ENCODE measurements at places on chromosomes 1 and 21.

DNA sequence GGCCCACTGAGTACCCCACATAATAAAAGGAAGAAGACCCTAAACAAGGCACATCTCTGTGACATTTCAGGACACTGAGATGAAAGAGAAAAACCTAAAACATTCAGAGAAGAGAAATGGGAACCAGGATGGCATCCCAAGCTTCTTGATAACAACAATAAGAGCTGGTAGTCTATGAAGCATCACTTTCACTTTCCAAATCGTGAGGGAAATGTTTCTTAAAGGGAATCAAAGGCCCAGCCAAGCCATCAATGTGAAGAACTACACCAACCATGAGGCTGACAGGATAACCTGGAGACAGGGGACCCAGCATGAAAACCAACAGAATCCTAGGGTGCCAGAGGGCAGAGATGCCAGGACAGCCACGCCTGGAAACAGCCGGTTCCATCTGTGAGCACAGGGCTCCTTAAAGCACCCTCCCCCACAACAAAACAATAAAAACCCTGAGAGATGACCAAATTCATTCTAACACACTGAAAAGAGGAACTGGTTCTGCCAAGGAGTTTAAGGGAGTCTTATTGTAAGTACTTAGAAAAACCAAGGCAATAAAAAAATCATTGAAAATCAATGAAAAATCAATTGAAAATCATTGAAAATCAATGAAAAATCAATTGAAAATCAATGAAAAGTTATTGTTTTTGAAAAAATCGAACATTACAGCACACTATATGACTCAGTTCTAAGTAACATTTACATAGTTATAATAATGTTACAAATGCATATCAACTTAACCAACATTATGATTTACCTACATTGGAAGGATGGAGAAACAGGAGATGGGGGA lies 141.5 kb upstream of the ERG start:
- no peak for DNase-seq

DNA sequence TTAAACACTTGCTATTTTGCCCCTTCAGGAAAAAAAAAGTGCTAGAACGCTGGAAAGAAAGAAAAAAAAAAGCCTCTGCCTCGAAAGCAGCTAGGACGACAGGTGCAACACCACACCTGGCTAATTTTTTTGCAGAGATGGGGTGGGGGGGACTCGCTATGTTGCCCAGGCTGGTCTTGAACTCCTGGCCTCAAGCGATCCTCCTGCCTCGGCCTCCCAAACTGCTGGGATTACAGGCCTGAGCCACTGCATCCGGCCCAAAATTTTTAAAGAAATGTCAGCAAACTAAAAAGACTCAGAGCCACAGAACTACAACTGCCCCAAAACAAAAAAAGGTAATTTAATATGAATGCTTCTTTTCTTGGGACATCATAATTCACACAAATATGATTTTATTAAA lies 1.4 kb downstream of the DOCK7 start:
- no peak for DNase-seq

DNA sequence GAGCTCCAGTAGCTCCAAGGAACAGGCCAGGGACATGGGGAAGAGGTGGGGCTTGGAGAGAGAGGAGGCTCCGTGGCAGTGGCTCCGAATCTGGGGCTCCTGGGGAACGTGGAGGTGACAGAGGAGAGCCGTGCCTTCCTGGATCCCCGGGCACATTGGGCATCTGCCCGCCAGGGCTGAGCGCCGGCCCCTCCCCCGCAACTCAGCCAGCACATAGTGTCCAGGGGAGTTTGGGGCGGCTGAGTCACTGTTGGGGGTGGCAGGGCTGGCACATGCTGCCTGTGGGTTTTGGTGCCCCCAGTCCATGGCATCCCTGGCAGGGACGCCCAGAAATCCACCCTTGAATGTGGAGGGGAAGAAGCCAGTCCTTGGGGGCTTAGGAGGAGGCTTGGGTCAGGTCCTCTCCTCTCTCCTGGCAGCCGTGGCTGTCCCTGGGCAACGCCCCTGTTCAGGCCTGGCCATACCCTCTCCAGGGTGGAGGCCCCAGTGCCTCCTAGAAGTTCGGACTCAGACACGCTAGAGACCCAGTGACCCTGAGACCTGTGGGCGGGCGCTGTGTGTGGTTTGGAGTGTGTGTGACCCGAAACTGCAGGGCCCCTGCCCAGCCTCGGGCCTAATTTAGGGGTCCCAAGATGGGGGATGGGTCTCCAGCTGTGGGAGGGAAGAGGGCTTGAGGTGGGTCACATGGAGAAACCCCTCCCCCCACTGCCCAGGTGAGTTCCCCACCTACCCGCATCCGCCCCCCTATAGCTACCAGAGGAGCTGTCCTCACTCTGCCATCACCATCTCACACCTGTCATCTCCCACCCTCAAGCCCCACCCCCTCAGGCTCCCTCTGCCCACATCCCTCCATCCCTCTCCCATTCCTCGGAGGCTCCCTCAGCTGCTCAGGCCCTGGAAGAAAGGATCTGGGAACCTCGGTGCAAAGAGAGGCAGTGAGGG lies 1.6 kb downstream of the HSPB7 start:
- DNase-seq = no peak

DNA sequence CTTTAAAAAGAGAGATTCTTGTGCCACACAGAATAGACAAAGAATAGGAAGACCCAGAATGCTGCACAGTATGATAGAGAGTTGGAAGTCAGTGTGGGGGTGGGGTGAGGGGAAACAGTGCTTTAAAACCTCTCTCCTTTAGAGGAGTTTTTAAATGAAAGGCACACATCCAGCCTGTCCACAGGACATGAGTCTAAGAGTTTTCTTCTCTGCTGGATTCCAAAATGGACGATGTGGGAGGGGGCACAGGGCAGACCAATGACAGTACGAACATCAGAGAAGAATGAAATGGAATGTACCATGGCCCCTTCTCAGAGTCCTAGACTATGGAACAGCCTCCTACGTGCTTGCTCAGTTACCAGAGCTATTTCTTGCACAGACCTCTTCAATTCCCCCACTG lies 458.2 kb upstream of the DAB1 start:
- DNase-seq = no peak

DNA sequence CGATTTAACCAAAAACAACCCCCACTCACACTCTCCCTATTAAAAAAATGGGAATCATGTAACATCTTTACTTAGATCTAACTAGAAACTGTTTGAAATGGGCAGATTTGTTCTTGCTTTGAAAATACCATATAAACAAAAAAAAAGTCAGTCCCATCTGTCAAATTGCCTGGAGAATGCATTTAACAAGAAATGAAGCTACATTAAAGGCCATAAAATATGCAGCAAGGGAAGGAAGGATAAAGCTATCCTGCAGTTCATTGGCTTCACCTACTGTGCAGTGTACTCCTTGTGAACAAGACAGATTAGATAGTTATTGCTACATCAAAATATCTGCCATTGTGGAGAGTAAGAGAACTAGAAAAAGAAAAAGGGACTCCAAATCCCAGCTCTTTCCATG lies 160.5 kb downstream of the LRRC7 start:
- DNase-seq = no peak

- no peak for DNase-seq
Observed at GRCh38 chr1:112508278-112509004, at the start of gene WNT2B. Gene WNT2B (plus strand): TSS chr1:112508965. CDS start chr1:112509263, 298 bp downstream.

DNA sequence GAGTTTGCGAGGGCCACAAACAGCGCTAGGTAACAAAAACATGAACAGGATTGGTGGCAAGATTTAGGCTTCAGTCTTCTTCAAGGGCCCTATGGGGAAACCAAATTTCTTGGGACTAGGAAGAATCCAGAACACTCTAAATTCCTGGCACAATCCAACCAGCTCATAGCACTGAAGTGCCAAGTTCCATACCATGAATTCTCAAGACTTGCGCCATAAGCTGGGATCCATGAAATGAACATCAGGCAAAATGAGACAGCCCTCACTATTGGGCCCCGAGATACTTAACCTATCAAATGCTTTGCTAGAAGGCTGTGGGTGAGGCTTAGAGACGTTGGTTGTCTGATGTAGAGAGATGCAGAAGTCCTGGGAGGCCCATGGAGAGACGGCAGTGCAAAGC lies 322.1 kb downstream of the PAPPA2 start:
- no peak for DNase-seq

- DNase-seq = no peak
Observed at GRCh38 chr1:112144733-112145426, 155.4 kb upstream of the KCND3 start.

GRCh38 chr1:193614817-193615216 lies 428.4 kb upstream of the B3GALT2 start:
- DNase-seq = no peak

DNA sequence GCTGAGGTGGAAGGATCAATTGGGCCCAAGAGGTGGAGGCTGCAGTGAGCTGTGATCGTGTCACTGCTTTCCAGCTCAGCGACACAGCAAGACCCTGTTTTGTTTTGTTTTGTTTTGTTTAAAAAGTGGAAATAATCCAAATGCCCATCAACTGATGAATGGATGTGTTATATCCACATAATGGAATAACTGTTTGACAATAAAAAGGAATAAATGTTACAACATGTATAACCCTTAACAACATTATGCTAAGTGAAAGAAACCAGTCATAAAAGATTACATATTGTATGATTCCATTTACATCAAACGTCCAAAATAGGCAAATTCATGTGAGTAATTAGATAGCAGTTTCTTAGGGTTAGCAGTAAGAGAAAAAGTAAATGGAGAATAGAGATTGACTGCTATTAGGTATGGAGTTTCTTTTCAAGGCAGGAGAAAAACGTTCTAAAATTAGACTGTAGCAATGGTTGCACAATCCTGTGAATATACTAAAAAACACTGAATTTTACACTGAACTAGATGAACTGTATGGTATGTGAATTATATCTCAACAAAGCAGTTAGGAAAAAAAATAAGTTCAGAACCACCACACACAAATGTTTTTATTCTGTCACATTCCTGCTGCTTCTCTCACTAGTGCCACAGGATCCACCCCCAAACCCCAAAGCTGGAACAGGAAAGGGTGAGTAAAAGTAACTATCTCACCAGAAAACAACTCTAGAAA lies 15.7 kb downstream of the FOXJ3 start:
- DNase-seq = no peak

DNA sequence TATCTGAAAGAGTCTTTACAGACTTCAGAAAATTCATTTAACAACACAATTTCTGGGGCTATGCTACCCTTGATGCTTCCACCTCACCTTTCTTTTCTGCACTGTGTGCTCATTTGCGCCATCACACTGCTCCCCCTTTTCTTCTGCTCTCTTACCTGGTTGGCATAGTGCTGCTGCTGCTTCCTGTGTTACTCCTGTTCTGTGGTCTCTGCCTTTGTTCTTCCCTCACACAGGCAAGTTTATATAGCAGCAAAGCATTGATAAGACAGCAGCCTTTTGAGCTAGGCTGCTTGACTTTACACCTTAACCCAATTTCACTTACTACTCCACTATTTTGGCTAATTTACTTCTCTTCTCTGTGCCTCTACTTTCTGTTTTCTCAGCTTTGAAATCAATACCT lies 18.3 kb downstream of the SGIP1 start:
- DNase-seq = no peak

- DNase-seq = no peak
Observed at GRCh38 chr1:23825762-23826522, 713 bp upstream of the HMGCL start.

GRCh38 chr1:180163041-180163440 lies 8.4 kb downstream of the QSOX1 start:
- no peak for DNase-seq

DNA sequence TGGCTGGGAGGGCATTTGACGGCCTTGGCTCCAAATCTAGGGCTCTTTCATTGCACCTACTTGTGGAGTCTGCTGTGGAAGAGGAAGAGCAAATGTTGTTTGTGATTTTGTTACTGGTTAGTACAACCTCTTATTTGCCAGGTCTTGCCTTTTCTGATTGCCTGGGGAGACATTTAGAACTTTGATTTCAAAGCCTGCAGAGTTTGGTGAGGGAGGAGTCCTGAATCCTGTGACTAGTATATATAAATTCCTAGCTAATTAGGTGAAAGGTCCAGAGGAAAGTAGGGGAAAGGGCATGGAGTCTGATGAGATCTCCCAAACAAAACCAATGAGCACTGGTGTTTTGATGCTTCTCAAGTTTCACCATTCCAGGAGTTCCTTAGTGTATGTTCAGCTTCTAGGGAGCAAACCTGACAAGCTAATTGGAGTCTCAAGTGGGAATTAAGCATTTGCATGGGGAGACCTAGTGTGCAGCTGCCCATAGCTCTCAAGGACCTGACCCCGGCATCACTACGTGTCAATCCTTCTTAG lies 5.1 kb upstream of the HMGCS2 start:
- no peak for DNase-seq

DNA sequence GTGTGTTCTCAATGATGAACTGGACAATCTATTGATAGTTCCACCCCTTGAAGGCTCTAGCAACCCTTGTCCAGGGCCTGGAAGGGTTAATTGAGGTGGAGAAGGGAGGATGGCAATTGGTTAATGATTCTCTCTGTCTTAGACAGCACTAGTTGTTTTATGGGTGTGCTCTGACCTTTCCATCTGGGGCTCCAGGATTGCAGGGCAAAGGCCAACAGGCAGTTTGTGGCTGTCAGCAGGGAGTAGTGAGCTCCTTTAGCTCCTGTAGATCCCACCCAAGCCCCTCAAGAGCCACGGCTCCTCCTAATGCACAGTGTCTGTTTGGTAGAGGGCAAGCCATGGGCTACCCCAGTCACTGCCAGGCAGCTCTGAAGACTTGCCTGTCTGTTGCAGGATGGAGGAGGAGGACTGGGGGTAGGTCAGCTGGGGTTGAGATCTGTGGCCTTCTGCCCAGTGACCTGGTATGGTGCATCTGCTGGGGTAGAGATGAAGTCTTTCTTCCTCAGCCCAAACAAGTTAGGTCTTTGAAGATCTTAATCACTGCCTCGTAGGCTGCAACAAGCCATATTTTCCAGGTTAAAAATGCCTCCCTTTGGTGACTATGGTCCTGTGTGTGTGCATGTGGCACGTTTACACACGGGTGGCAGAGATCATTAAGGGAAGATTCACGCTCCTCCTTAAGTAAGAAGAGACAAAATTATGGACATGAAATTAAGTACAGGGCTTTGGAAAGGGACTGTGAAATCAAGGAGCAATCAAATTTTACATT lies 7.7 kb downstream of the MROH7 start:
- no peak for DNase-seq

GRCh38 chr21:31092832-31093625 lies 54.8 kb upstream of the KRTAP19-8 start:
- no peak for DNase-seq

- DNase-seq = no peak
Observed at GRCh38 chr1:79122521-79122920, 116.0 kb upstream of the ADGRL4 start.

GRCh38 chr1:2240270-2241156 lies 12.4 kb downstream of the SKI start:
- DNase-seq = no peak

DNA sequence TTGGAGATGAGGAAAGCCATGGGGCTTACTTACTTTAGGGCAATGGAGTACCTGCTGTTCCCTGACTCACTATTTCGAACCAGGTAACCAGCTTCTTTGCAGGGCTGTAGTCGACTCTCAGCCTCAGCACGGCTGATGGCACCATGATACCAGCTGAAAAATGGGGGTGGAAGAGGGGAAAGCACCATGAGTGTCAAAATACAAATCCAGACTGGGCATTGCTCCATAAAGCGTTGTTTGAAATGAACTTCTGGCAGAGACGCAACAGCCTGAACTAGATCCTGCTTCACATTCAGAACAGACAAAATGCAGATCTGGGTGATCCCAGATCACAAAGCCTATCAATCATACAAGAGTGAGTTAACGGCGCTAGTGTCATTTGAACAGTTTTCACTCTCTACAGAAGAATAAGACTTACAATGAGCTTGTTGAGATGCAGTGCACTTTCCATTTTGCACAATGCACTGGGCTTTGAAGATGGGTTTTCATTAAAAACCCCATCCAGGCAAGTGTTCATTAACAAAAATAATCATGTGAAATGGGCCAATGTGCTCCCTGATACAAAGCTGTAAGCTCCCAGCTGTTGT lies 16.0 kb upstream of the TDRD10 start:
- DNase-seq = no peak
